ENCODE measurements at places on chromosomes 3 and 15.
A peak's percentile ranks its signal among the peaks of the same experiment; 100 is the strongest.

DNA sequence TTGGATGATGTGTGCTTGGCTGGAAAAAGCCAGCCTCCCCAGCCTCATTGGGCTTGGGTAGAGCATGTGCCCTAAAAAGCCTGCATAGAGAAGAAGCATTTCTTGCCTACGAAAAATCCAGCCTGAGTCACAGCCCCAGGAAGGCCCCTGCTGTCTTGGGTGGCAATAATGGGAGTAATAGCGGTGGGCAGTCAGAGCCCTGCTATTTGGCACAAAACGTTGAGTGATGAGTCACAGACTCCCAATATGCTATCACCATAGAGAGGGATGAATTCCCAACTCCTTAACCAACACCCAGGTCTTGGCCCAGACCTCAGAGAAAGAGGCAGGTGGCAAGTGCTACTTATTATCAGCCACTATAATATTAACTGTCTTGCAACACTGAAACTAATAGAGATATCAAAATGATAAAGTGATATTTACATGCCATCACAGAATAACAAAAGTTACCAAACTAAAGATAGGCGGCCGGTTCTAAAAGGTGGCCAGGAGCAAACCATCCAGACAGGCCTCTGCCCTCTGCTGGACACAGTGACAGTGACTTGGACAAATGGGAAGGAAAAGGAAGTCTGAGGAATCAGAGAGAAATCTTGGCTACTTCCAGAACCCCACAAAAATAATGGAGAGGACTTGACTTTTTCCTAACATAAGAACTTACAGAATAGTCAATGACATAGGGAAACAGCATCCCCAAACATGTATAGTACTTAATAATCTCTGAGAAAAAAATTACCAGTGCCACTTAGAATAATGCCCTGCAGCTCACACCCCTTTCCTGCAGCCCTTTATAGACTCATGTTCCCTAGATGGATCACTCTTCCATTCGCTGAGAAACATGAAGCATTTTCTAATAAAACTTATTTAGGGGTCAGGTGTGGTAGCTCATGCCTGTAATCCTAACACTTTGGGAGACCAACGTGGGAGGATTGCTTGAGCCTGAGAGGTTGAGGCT is 51.9 kb upstream of the MUC13 start:
- peak; percentile 75 for DNase-seq

GRCh38 chr3:111277226-111277625 is 205.6 kb downstream of the NECTIN3 start:
- DNase-seq: no peak

GRCh38 chr15:95528920-95529319 is 801.6 kb upstream of the NR2F2 start:
- DNase-seq: no peak

GRCh38 chr15:35246451-35246850 is 161.4 kb upstream of the NANOGP8 start:
- DNase-seq: no peak

GRCh38 chr15:70438776-70439175 is 324.6 kb downstream of the UACA start:
- DNase-seq: no peak

DNA sequence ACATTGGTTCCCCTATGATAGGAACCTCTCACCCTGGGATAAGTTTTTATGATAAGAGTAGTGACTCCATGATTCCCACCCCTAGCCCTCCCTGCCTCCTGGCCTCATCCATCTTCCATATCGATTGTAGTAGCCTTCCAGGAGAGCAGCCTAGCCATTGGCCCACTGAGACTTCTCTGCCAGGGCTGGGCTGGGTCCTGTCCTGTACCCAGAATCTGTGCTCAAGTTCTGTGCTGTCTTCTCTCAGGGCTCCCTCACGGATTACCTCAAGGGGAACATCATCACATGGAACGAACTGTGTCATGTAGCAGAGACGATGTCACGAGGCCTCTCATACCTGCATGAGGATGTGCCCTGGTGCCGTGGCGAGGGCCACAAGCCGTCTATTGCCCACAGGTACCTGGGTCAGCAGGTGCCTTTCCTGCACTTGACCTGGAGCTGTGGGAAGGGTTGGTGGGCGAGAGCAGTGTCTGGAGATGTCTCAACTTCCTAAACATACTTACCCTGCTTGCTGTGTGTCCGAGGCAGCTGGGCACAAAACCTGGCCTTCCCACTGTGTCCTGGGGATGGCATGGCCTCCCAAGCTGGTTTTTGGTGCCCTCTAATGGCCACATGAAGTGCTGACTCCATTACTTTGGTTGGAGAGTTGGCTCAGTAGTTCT is 16.6 kb upstream of the EXOG start:
- DNase-seq: peak; percentile 50

DNA sequence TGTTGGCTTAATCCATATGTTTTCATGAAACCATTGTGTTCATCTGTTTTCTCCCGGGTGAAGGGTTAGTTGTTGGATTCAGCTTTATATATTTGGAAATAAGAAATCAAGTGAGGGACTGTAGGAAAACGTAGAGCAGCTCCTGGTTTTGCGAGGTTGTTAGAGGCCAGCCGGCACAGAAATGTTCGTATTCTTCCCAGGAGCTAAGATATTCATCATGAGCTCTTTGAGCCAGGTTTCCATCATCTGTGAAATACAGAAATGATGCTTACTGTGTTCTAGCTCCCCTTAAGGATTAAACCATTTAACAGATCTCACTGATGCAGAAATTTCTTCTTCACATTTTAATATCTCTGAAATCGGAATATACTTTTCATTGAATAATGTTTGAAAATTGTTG is 235.5 kb downstream of the PTPRG start:
- DNase-seq: no peak

DNA sequence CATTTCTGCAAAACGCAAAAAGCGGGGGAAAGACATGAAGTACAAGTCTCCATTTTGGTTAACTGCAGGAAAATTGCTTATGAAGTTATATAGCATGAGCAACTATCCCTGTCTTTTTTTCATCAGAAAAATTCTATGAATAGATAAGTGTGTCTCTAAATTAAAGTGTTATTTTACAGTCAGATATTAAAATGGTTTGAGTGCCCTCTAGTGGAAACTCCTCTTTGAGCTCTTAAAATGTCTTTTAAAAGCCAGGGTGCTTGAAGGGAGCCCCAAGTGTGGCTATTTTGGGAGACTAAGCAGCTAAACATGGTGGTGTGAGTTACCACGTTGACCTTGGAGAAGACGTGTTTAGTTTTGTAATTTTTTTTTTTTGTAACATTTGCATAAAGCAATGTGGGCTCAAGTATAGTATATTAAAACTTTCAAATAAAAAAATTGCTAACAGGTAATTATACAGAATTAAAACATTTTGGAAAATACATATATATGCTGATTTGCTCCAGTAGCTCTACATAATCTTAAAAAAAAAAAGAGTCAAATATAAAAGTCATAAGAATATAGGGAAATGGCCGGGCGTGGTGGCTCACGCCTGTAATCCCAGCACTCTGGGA is 77.2 kb downstream of the PPP2R3A start:
- DNase-seq: peak; percentile 48

GRCh38 chr3:71585887-71586809 is 2.6 kb upstream of the FOXP1 start:
- no peak for DNase-seq

DNA sequence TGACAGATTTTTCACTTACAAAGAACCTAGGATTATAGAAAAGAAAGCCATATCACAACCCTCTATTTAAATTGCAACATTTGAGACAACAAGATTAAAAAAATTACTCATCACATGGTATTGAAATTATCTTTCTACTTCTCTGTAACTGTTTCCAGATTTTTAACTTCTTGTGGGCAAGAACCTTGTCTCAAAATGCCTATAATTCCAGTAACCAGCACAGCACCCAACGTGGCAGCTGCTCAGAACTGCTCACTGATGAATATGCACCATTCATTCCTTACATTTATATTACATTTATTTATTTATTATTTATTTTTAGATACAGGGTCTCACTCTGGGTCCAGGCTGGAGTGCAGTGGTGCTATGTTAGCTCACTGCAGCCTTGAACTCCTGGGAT is 216.1 kb downstream of the THRB start:
- DNase-seq: no peak

GRCh38 chr15:75238150-75238549 is 20.0 kb upstream of the GOLGA6C start:
- DNase-seq: no peak

DNA sequence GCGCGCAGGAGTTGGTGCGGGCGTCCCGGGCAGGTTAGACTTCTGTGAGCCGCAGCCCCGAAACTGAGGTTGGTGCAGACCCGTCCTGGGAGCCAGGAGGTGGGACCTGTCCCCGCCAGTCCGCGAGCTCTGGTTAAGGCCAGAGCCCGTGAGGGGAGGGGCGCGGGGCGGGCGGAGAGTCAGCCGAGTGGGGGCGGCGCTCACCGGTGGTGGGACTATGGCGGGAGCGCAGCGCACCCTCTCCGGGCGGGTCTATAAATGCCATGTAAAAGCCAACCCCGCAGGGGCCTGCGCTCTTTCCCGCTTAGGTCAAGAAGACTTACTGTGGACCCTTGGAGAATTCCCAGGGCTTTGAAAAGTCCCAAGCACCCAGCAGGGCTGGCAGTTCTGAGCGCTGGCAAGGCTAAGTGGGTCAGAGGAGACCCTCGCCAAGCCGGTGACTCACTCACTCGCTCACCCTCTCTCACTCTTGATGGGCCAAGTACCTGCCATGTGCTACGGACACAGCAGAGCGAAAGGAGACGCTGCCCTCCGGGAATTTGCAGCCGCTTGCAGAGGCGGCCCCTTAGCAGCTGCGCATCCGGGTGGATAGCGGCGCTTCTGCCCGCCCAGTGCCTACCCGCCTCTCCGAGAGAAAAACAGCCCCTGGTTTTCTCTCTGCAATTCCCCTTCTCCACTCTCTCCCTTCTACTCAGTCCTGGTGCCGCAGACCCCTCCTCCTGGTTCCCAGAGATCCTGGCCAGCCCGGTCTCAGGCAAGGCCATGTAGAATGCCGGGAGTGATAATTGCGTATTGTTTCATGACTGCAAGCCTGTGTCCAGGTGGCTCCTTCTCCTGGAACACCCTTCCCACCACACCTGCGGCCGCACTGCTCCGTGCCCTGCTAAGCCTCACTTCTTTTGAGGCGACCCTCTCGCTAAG is at the start of gene ALDH1L1:
ALDH1L1 (minus strand) TSS at position 110 of the 921 bp plus-strand sequence. CDS start 19,607 bp downstream, outside the sequence.
- peak; percentile 72 for DNase-seq

DNA sequence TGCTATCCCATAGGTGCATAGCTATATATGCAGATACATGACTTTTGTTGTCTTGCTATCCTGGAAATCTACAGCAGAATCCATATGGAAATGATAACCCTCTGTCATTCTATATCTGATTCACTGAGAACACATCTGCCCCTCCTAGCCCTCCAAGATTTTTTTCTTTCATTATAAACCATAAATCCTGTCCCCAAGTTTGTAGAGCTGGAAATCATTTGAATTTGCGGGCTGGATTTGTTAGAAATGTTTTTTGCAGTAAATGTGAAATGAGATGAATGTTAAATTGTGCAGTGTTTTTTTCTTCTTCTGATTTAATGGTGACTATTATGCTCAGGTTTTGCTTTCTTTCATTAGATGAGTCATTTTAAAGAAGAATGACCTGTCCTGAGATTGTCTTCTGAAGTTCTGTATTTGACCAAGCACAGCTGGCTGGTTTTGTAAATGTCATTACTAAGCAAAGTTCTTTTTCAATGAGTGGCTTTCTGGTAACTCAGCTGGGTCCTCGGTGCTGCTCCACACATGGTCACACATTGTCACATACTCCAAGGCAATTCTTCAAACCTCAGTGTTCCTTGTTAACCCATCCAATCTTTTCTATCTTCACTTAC is 25.3 kb upstream of the ABHD17C start:
- DNase-seq: peak; percentile 72

DNA sequence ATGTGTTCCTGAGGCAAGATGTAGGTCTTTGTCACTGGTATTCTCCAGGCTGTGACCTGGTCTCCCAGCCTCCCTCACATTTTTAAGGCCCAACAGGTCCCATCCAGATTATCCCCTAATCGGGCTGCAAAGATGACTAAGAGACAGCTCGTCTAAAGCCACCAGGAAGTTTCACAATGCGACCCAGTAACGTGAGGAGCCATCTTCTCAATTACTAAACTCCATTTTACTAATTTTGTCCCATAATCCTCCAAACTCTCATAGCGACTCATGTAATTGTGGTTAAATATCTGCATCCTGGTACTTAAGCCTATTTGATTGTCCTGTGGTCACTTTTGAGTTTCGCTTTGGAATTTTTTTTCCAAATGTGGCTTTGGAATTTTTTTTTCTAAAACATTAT is 8.7 kb upstream of the PLA2G4F start:
- no peak for DNase-seq

DNA sequence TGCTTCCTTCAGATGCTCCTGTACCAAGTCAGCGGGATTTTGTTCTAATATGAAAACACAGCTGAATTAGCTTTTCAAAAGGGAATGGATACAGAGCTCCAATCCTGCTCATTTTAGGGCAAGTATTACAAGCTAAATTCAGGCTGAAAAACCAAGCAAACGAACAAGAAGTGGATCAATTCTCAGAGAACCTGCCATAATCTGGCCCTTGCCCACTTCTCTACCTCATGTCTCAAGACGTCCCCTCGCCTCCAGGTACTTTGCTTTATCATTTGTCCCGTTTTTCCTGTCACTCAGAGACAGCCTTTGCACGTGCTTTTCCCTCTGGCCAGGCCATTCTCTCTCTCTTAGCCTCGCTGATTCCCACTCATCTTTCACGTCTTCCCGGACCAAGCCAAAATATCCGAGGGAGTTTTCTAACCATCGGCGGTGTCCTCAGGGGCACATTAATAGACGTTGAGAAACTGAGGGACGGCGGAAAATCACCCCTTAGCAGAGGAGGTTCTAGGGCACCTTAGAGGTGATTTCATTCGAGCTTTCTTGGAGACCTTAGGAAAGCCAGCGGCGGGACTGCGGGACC is 654 bp downstream of the SUSD5 start:
- DNase-seq: no peak

GRCh38 chr3:128179484-128179819 is 26.2 kb downstream of the EEFSEC start:
- no peak for DNase-seq
